Brain (organoid and tissue), 16 donors: ENCODE measurements at places on chromosomes 12 and 14.

DNA sequence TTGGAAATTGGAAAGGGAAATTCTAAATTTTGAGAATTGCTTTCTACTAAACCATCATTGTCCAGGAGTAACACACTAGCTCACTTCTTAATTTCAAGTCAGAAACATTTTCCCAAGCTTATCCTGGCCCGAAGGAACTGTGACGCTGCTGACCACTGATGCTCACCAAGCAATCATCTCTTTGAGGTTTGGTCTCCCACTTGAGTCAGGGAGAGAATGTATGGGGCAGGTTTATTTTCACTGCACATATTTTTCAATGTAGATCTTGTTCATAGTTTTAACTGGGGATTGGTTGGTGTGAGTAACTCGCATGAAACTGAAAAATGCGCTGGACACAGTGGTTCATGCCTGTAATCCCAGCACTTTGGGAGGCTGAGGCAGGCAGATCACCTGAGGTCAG is 12.9 kb upstream of the RNASE10 start:
- no peak for DNase-seq

DNA sequence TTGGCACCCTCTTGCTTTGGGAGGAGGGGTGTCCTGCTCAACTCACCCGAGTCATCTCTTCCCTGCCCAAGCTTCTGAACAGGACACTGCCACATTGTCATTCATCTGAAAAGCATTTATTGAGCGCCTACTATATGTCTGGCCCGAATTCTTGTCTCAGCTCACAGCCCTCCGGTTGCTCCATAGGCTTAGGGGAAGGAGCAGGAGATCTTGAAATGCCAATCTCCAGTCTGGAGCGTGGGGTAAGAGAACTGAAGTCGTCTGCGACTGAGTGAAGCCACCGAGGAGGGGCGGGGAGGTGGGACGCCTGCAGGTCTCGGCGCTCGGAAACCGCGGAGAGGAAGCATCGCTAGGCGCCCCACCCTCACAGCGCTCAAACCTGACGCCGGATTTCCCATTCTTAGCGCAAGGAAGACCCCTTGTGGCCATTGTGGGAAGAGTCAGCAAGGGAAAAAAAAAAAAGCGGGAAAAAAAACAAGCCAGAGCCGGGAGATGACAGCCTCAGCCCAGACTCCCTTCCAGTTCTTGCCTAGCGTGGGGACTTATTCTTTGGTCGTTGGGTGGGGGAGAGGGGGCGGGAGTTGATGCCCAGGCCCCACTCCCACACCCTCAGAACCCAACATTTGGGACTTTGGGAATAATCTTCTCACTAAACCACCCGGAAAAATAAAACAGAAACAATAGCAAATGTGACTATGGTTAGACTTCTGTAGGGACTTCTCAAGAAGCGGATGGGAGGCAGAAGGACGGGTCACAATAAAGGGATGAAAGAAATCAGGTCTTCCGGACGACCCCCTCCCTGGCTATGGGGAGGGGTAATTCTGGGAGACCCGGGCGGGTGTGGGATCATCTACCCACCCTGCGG is 28.2 kb upstream of the SMUG1 start:
- DNase-seq = peak; percentile 94

- no peak for DNase-seq
Measured at GRCh38 chr12:123741937-123742572, 20.0 kb upstream of the DNAH10 start.

- no peak for DNase-seq
Measured at GRCh38 chr12:62717643-62718042, 217.3 kb downstream of the PPM1H start.

DNA sequence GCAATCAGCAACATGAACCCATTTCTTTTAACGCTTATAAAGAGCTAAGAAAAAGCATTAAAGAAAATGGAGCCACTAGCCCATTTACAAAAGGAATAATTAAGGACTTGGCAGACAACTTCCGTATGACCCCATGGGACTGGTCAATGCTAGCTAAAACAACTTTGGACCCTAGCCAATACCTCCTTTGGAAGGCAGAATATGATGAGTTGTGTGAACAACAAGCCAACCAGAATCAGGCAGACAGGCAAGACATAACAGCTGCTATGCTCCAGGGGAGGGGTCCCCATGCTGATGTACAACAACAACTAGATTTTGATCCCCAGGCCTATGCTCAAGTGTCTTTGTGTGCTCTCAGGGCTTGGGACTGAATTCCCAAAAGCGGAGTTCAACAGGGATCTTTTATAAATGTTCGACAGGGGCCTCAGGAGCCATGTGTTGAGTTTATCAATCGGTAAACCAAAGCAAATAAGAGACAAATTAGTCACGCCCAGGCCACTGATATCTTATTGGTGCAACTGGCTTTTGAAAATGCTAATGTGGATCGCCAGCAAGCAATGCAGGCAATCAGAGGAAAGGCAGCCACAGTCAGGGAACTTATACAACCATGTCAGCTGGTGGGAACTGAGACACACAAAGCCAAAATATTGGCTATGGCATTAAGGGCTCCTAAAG is 254.4 kb upstream of the DIO2 start:
- DNase-seq = peak; percentile 45

GRCh38 chr14:23167116-23167847 is 16.2 kb downstream of the SLC7A8 start:
- DNase-seq = no peak

DNA sequence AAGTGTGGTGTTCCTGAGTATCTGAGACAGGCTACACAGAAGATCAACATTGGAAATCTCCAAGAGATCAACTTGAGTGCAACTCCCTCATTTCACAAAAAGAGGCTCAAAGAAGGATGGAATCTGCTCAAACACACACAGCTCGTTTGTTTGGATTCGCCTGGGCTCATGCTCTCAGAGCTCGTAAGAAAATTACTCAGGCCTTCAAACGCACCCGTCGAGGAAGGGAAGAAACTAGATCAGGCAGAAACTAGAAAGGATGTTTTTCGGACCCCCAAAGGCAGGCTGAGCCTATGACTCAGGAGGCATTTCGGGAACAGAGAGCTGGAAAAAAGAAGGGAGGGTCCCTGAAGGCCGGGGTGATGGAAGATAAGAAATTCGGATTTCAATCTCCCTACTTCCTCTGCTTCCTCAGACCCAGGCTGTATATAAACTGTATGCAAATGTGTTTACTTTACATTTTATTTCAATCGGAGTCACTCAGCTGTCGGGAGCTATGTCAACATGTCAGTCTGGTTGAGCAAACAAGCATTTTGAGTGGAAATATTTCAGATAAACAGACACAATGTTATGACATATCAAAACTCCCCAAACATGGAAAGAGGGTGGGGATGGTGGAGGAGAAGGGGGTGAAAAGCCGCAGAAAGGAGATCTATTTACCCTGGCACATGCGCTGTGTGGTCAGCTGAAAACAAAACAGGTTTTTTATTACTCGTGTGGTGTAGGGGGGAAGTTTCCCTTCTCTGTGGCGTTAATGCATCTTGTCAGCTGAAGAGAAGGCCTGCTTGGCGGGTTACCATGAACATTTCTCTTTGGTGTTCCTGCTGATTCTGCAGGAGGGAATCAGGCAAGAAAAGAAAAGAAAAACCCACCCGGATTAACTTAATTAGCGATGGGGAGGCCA is 129.1 kb upstream of the TBX3 start:
- DNase-seq = peak; percentile 77

DNA sequence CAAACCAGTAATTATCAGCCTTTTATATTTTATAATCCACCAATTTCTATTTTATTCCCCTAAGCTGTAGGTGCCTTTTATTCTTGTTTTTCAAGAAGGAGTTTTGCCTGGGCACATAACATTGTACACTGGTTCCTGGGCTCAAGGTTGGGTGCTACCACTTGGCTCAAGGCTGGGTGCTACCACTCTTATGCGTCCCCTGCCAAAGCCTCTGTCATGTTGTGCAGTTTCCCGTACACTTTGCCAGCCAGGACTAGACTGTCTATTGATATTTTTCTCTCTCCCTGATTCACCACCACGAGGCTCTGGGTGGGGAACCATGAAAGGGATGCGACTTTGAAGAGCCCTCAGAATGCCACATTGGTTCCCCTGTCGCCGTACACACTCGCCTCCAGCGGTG is 52.5 kb upstream of the VASH1 start:
- no peak for DNase-seq
